ENCODE measurements at places on chromosomes 2 and 18.

DNA sequence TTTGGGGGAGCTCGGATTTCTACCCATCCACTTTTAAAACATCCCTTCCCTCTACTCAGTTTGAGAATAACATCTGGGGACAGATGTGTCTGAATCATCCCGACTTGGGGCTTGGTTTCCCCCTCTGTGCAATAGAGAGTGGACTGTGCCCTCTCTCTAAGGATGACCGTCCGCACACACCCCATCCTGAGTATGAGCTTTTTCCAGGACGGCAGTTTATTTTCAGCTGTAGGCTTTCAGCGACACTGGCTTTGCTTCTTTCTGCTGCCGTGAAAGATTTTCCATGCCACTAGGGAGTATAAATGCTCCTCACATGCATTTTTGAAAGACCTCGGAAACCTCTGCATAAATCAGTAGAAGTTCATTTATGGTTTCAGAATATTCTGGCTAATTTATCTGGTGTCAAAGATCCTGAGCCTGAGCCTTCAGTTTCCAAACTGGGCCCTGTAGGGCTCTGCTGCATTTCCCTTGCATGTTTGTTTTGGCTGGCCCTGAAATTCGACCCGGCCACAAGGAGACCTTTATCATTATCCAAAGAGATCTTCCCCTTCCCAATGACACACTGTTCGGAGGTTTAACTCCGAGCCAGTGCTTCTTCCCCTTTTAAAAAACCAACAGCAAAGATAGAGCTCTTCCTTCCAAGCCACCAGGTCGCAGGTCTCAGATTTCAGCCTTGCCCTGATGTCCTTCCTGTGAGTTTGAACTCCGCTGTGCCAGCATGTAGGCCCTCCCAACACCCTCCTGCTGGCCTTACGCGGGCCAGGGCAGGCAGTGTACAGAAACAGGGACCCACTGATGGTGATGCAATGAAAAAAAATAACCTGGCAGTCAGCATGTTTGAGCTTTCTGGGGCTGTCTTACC lies 53.3 kb downstream of the FECH start:
- DNase-seq = no peak

- DNase-seq = no peak
Observed at GRCh38 chr18:3666526-3667254, 216.7 kb downstream of the TGIF1 start.

GRCh38 chr2:82690757-82691411 lies 1768.2 kb downstream of the SUCLG1 start:
- DNase-seq = no peak

- no peak for DNase-seq
Observed at GRCh38 chr2:44833171-44834069, 108.1 kb upstream of the SIX3 start.

- DNase-seq = no peak
Observed at GRCh38 chr18:54872681-54873080, 44.4 kb downstream of the RAB27B start.

GRCh38 chr2:144152817-144153271 lies 367.1 kb downstream of the ZEB2 start:
- DNase-seq = no peak

DNA sequence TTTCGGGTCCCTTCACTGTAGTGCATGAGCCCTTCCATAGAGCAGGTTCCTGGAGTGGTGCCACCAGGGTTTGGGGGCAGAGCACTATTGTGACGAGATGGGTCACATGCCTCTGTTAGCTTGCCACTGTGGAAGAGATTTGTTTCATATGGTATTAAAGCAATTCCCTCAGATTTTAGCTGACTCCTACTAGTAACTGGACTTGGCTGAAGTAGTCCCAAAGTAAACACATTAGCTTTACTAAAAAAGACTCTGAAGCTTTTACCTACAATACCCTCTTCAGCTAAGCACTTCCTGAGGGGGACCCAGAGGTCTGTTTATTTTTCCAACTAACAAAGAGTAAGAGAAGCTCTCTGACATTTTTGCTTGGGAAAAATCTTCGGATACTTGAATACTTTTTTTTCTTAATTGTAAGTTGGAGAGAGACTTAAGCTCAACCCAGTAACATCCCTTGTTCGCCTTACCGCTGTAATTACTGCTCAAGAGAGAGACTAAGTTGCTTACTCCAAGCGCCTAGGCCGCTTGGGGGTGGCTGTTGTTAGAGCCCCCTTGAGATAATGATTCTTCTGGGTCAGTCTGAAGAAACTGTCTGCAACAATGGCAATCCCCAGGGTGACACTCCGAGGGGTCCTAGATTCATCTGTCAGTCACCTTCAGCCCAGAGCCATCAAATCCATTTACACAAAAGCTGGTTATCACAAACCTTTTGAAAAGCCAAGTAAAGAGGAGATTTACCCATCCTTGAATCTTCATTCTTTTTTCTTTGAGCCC lies 177.4 kb downstream of the FIGN start:
- no peak for DNase-seq

GRCh38 chr18:49632588-49632987 lies 70.7 kb downstream of the LIPG start:
- no peak for DNase-seq

DNA sequence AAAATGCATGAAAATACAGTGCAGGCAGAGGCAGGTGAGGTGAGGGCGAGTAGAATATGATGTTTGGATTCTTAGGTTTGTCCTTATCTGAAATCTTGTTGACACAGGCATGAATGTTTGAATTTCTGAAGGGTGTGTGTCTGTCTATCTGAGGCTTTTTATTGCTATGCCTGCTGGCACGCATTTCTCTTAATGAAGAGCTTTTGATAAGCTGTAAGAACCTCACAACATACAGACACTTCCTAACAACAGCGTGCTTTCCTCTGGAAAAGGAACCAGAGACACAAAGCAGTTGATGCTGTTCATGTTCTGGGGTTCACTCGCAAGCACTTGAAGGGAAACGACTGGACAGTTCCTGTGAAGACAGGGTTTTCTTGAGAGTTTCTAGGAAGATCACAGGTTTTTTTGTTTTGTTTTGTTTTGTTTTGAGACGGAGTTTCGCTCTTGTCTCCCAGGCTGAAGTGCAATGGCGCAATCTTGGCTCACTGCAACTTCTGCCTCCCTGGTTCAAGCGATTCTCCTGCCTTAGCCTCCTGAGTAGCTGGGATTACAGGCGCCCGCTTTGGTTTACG lies 33.3 kb upstream of the CABLES1 start:
- no peak for DNase-seq

- no peak for DNase-seq
Observed at GRCh38 chr2:10706033-10706432, 15.4 kb upstream of the ATP6V1C2 start.

DNA sequence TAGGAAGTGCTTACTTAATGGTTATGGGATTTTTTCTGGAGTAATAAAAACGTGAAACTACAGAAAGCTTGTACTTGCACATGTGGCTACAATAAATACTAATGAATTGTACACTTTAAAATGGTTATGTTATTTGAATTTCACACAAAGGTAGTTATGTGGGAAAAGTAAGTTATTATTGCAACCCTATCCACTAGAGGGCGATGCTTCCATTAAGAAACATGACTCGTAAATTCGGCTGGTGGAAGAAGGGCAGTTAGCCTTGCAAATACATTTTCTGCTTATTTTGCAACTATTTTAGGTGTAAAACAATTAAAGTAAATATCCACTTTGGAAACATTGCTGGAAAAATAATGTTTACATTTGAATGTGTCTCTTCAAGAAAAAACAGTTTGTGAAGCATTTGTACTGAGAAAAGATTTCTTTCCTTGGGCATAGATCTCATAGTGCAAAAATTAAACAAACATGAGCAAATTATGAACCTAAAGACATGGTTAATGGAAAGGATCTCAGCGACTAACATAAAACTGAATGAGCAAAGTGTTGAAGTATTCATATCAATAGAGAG lies 68.1 kb upstream of the CSRNP3 start:
- DNase-seq = no peak

- DNase-seq = no peak
Observed at GRCh38 chr18:61921621-61922235, 28.9 kb upstream of the RNF152 start.

GRCh38 chr2:85810371-85811179 lies 56.8 kb downstream of the ATOH8 start:
- no peak for DNase-seq

DNA sequence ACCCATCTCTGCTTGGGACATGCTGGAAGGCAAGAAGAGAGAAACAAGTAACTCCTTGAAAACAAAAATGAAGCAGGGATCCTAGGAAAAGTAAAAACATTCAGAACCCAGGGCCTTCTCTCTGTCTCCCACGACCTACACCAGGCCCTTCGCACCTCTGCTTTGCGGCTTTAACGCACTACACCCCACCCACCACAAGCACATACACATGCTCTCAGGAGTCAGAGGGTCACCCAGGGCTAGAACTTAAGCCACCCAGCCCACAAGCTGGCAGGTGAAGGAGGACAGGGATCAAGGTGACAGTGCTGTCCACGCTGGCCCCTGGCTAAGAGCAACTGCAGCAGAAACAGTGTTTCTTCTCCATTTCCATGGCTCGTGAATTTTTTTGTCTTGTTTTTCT lies 72.2 kb downstream of the BCL11A start:
- no peak for DNase-seq

DNA sequence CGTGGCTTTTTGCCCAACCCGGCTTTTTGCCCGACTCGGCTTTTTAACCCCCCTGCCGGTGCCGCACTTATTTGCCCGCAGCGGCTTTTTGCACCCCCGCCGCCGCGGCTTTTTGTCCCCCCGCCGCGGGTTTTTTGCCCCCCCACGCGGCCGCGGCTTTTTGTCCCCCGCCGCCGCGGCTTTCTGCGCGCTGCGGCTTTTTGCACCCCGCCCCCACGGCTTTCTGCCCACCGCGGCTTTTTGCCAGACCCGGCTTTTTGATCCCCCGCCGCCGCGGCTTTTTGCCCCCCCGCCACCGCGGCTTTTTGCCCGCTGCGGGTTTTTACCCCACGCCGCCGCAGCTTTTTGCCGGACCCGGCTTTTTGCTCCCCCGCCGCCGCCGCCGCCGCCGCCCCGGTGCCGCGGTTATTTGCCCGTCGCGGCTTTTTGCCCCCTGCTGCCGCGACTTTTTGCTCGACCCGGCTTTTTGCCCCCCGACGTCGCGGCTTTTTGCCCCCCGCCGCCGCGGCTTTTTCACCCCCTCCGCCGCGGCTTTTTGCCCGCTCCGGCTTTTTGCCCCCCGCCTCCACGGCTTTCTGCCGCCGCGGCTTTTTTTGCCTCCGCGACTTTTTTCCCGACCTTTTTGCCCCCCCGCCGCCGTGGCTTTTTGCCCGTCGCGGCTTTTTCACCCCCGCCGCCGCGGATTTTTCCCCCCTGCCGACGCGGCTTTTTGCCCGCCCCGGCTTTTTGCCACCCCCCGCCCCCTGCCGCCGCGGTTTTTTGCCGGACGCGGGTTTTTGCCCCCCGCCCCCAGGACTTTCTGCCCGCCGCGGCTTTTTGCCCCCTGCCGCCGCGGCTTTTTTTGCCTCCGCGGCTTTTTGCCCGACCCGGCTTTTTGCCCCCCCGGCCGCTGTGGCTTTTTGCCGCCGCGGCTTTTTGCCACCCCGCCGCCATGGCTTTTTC lies 2786.5 kb downstream of the RPIA start:
- DNase-seq = no peak

GRCh38 chr2:3078684-3079083 lies 298.9 kb downstream of the EIPR1 start:
- DNase-seq = no peak

DNA sequence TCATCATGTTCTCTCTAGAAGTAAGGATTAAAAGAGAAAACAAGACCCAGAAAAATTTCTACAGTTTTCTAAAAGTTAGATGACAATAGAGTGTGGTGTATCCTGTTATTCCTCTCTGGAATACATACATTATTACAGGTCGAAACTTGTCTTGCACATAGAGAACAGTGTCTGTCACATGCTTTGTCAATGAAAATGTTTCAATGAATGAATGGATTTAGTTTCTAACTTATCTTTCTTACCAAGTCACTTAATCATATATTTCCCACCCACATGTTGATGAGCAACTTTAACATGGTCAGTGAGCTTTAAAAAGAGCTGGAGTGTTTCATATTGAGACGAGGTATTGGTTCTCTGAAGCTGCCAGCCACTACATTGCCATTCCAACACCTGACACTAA lies 4.3 kb downstream of the DSG4 start:
- DNase-seq = no peak

DNA sequence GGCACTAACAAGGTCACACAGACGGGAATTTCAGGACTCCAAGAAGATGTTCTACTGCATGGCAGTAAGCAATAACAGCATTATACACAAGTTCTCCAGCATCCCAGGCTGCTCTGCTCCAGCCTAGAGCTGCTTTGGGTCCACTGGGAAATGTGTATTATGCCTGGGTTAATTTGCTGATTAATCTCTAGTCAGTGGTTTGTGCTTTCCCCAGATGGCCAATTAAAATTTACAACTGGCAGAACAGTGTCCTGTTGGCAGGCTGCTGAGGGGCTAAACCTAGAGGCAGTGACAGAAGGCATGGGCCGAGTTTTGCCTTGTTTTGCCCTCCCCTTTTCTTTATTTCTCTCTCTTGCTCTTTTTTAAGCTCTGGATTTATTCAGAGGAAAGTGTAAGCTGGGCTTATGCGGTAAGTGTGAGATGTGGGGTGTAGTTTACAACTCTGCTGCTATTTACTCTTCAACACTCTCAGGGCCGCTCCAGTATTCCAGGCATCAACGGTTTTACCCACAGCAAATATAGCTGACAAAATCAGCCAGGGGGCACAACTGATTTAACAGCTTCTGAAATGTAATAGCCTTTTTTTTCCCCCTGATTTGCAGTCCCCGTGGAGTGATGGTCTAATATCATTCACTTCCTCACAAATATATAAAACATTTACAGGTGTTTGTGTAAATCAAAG lies 348.0 kb downstream of the GPD2 start:
- DNase-seq = no peak

DNA sequence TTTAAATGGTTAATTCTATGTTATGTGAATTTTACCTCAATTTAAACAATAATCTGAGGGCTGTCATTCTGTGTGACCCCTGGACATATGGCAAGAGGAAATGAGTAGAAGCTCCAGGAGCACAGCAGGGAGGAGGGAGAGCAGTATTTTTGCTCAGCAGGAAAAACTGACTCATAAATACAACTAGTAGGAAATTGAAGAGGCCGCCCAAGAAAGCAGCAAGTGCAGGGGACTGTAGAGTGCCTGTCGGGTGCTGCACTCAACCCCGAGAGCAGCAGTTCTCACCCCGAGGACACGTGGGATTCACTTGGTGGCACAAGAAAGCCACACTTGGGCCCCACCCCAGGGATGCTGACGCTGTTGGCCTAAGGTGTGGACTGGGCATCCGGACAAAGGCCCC lies 60.8 kb downstream of the NPAS2 start:
- no peak for DNase-seq

Data from stimulated activated CD8-positive, alpha-beta memory T cell treated with anti-CD3 and anti-CD28 coated beads, Interleukin-7, amount 100 ng/mL, for 48 hours (primary cell).